T-helper 9 cell (primary cell): ENCODE measurements at places on chromosomes 5 and 9.
A peak's percentile ranks its signal among the peaks of the same experiment; 100 is the strongest.

- DNase-seq = no peak
Observed at GRCh38 chr5:153222936-153223335, 267.5 kb upstream of the GRIA1 start.

- no peak for DNase-seq
Observed at GRCh38 chr5:124583469-124584350, 162.7 kb downstream of the ZNF608 start.

- no peak for DNase-seq
Observed at GRCh38 chr9:26656003-26656870, 236.4 kb downstream of the CAAP1 start.

- DNase-seq = no peak
Observed at GRCh38 chr5:72363166-72363802, 43.1 kb downstream of the PTCD2 start.

DNA sequence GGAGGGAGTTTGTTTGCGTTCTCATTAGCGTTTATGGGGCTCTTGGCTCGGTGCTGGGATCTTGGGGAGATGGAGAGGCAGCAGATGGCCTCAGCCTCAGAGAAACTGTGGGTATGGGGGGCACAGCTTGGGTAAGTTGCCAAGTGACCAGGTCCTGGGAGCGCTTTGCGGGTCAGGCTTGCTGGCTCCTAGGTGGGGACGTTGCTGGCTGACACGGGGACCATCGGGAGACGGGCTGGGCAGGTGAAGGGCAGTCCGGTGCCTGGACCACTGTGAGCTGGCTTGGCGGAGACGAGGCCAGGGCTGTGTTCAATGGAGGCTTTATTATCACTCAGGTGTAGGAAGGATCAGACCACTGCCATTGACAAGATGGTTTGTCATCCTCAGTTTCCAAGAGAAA is 30.0 kb downstream of the FGD3 start:
- no peak for DNase-seq

DNA sequence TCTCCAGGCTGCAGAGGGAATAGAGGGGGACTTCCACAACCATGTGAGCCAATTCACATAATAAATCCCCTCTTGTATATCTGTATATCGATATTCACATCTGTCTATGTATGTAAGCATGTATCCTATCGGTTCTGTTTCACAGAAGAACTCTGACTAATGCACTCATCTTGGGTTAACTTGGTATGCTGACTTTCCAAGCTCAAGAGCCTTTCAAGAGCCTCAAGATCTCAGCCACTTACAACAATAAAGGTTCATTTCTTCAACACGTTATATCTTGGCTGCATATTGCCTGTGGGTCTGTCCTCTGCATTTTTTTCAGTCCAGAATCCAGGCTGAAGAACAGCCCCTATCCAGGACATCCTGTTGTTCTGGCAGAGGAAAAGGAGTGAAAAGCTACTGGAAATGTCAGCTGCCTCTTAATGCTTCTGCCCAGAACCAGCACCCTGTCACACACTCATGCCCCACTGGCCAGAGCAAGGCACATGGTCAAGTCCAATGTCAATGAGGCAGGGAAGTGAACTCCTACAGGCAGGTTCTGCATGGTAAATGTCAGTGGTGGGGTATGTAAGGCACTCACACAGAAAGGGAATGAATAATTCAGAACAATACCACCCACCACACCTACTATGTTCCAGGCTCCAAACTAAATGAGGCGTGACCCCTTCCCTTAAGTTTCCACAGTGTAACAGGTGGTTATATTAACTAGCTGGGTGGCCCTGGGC is 91.6 kb upstream of the ICE1 start:
- no peak for DNase-seq

GRCh38 chr5:170077526-170077925 is 28.2 kb upstream of the FOXI1 start:
- no peak for DNase-seq

- DNase-seq = no peak
Observed at GRCh38 chr9:68631811-68632210, 73.2 kb upstream of the PIP5K1B start.

GRCh38 chr5:177494346-177495195 is 2.8 kb downstream of the PDLIM7 start:
- no peak for DNase-seq

DNA sequence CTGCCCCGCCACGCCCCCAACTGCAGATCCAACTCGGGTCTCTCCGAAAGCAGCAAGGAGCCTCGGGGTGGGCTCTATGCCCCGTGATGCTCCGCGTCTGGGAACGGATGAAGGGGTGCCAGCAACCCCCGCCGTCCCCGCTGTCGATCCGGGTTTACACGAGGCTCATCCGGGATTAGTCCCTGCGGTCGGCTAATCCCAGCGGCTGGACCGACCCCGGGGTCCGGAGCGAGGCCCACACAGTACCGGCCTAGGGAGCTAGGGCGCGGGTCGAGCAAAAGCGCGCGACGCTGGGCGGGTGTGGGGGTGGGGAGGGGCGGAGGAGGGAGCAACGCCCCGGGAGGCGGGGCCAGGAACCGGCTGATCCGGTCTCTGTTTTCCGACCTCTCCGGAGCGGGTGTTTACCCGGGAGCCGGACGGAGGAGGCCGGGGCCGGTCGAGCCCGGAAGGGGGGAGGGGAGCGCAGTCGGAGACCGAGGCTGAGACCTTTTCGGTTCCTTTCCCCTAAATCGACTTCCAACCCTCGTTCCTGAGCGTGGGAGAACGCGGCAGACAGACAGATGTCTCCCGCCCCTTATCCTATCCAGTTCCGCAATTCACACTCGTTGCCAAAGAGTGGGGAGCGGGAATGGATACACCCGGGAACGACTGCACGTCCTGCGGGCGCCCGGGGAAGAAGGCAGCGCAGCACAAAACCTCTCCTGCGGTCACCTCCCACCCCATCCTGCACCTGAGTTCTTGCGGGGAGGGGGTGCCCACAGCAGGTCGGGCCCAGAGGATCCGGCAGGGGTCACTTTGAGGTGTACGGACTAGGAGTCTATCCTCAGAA is 28.6 kb downstream of the PCDH1 start:
- peak; percentile 68 for DNase-seq

- DNase-seq = no peak
Observed at GRCh38 chr5:146669656-146670055, 153.7 kb upstream of the GPR151 start.

DNA sequence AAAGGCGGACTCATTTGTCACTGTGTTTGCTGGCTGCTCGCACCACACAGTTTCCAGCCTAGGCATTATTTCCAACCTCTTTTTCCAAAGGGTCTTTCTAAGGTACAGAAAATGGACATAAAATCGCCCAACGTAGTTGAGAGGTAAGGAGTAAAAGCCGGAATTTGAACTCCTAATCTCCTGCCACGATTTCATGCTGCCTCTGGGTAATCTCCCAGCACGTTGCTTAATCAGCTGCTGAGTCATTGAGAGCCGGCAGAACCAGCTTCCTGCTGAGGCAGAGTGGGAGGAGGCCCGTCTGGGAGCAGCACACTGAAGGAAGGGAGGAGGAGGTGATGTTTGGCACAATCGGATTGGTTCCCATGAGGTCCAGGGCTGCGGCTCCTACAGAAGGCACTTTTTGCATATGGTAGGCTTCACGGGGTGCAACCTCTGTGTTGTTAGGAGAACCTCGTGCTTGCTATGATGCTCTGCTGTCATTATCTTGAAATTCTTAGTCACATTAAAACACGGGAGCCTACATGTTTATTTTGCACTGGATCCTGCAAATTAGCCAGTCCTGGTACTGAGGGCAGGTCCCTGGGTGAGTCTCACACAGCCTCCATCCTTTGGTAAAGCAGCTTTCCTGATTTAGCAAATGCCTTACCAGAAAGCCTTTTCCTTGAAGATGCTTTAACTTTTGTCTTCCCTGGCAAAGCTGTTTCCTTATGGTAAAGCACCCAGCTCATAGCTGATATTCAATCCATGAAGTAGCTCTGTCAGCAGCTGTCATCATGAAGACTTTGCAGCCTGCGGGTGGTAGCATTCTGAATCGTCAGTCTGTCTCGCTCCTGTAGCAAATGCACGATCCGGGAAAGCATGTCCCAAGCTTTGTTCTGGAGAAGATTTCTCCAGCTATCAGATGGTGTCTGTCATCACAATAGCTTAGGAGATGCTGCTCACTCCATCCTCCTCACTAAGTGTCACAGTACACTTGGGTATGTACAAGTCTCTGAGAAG is 191.6 kb upstream of the MSX2 start:
- no peak for DNase-seq

DNA sequence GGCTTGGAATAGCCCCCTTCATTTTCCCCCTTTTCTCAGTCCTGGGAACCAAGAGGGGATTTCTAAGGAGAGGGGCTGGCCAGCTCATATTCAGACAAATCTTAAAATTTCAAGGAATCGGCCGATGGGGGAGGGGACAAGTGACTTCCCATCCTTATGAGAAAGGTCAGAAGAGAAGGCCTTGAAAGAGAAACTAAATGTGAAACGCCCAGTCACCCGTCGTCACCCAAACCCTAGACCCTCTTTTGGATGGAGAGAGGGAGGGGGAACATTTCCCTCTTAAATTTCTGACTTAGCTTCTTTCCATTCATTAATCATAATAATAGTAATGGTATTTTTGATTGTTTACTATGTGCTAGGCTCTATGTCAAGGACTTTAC is 850 bp upstream of the CCL19 start:
- DNase-seq = no peak

- no peak for DNase-seq
Observed at GRCh38 chr5:159734366-159734765, 181.9 kb upstream of the ADRA1B start.

- no peak for DNase-seq
Observed at GRCh38 chr5:139698490-139699146, 50.5 kb downstream of the CXXC5 start.

- no peak for DNase-seq
Observed at GRCh38 chr5:77777281-77777892, 1.2 kb upstream of the TBCA start.

DNA sequence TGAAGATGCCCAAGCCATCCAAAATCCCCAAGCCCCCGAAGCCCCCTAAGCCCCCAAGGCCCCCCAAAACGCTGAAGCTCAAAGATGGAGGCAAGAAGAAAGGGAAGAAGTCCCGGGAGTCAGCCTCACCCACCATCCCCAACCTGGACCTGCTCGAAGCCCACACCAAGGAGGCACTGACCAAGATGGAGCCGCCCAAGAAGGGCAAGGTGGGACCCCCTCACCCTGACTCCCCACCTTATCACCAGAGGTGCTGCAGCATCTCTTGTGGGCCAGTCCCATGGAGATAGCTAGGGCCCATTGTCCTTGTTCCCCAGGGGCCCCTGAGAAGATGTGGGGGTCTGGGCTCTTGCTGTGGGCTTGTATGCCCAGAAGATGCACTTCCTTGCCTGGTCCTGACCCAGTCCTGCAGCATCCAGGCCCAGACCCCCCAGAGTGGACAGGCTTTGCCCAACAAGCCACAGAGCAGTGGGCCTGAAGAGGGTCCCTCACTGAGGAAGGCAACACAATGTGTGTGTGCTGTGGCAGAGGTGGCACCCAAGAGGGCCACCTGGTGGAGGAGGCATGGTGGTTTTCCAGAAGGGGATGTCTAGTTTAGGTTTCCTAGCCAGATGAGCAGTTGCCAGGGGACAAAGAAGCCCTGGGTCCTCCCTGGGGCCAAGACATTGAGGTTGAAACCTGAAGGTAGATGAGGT is 84.1 kb downstream of the PHF2 start:
- no peak for DNase-seq

DNA sequence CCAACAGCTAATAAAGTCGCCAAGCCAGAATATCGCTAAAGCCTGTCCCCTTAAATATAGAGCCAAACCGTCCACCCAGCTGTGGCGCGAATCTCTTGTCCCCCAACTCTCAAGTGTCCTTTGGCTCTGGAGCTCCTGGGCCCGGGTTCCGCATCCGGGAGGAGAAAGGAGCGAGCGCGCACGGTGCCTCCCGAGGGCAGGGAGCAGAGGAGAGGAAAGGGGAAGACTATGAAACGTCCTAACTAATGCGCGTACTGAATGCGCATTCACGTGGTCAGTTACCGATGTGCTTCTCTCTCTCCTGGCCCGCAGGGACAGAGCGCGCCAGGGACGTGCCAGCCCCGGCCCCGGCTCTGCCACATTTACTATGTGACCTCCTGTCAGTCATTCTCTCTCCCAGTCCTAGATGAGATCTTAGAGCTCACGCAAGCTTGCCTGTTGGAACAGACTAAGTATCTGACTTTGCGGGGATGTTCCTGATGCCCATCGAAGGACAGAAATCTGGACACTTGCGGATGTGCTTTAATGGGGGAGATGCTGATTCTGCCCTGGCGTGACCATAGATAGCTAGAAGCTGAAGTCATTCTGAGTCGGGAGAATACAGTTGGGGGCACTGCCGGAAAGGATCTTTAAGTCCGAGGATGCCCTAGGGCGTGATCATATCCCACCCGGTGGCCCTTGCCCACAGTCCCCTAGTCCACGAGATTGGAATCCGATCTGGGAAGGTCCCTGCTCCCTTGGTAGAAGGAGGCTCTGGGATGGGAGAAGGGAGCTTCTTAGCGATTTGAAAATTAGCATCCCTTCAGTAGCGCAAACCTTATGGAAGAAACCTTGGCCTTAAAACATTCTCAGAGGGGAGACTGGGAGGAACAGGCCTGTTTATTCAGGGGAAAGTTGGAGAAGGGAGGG is 5.7 kb upstream of the EBF1 start:
- no peak for DNase-seq

DNA sequence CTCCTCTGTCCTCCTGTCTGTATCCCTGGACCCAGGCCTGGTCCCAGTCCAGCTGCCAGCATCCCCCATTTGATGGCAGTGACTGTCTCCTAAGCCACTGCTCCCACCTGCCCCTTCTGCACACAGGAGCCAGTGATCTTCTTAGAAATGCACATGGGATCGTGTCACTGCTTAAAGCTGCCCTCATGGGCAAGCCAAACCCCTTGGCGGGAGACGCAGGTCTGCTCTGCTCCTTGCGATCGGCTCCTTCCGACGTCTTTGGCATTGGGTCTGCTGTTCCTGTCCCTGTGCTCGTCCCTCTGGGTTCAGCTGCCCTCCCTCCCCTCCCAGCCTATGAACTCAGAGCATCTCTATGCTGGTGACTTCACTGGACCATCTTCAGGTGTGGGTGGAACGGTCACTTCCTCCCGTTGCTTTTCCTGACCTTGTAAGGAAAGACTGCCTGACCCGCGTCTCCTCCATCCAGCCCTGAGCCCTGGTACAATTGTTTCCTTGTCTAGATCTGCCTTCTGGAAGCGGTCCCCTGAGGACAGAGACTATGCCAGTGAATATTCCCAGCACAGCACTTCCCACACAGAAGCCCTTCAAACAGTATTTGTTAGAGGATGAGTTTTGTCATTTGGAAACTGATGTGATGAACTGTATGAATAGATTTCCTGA is 116.5 kb downstream of the ZNF354C start:
- DNase-seq = no peak

DNA sequence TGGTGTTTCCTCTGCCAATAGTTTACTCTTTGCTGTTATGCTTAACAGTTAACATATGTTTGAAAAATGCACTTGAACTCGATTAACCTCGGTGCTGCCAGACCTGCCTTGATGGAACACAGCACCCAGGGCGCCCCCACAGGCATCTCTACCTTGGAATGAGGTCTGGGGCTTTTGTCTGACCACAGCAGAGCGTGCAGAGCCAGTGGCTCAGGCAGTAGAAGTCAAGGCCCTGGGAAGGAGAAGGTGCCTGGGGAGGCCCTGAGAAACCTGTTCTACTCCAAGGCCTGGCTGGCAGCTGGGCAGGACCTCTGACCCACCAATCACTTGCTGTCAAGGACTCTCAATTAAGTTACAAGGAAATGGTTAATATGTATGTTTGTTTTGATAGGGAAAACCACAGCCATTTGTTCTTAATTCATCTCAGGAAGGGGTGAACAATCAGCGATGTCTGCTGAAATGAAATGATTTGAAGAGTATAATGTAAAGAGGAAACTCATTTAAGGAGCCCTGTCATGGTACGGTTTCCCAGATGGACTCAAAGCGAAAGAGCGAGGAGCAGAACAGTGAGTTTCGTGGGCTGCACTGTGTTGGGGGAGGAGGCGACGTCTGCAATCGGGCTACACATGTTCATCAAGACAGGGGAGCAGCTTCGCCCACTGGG is 21.9 kb downstream of the MACROH2A1 start:
- no peak for DNase-seq
